ENCODE measurements at places on chromosomes 7 and 10.

GRCh38 chr7:51165337-51165736 is 151.3 kb downstream of the COBL start:
- DNase-seq, result no peak

DNA sequence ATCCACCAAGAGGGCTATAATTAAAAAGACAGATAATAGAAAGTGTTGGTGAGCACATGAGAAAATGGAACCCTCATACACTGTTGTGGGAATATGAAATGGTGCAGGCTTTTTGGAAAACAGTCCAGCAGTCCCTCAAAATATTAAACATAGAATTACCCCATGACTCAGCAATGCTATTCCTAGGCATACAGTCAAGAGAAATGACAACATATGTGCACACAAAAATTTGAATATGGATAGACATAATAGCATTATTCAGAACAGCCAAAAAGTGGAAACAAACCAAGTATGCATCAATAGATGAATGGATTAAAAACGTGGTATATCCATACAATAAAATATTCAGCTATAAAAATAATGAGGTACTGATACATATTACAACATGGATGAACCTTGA is 64.5 kb upstream of the GDF10 start:
- no peak for DNase-seq

DNA sequence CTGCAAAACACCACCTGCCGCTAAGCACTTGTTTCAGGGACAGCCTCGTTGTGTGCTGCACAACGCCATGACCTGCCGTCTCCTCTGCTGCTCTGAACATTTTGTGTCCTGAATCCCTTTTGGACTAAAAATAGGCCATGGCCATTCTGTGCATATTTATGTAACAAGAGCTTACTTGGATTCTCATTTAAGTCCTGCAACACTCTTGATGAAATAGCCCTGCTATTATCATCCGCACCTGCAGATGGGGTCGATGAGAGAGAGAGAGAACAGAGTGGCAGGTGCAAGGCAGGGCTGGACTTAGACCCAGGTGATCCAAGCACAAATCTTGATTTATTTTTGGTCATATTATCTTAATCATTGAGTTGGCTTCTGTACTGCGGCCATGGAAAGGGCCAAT is 121.2 kb upstream of the PRKCQ start:
- DNase-seq, result no peak

GRCh38 chr10:79163666-79163975 is 94.9 kb downstream of the ZMIZ1 start:
- no peak for DNase-seq

GRCh38 chr7:140674899-140675701 is 2.4 kb downstream of the ADCK2 start:
- DNase-seq, result peak; percentile 64

DNA sequence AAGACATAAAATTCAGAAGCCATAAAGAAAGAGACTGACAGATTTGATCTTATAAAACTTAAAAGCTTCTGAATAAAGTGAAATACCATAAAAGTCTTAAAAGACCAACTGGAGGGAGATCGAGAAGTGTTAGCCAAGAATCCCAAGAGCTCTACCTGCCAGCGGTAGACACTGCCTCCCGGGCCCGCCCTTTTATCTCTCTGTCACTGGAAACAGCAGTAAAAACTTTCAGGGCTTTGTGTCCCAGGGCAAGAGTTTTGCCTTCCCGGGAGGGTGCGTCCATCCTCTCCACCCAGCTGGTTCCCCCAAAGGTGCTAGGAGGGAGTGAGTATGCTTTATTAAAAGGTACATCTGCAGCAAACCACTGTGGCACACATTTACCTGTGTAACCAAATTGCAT is 5.8 kb downstream of the PLA2G12B start:
- DNase-seq, result no peak

DNA sequence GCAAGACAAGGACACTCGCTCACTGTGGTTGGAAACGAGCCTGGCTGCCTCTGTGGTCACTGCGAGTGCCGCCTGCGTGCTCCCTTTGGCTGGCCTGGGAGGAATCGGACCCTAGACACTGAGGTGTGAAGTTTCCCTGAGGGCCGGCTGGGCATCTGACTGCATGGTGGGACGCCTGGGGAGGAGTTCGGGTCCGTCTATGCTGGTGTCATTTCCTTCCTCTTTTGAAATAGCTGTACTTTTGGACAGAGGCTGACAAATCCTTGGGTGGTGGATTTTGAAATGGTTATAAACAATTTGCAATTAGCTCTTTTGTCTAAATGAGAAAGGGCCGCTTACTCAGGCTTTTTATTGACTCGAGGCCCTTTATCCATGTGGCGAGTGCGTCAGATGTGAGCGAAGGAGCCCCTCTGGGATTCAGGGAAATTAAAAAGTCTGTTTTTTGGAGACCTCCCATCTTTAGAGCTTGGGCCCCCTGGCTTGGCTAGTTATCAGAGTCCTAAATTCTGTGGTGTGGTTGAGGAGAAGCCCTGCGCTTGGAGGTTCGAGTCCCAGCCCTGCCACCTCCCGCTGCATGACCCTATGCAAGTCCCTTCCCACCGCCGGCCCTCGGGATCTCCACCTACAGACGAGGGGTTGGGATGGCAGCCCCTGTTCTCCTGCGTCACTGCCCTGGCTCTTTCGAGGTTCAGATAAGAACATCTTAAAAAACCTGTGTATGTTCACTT is 147.1 kb downstream of the RGS10 start:
- peak; percentile 82 for DNase-seq

DNA sequence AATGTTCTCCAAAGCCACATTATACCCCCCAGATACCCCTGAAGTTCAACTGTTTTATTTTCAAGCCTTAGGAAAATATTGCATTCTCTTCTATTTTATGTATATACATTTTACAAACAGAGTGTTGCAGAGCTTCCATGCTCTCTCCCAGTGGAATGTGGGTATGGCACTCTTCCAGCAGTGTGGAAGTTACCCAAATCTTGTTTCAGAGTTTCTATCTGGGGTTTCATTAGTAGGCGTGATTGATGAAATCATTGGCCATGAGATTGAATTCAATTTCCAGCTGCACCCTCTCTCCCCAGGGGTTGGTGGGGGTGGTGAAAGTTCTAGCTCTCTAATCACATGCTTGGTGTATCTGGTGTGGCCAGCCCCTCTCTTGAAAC is 350.4 kb downstream of the RPS24 start:
- DNase-seq, result no peak

GRCh38 chr7:76333511-76334101 is 25.2 kb downstream of the YWHAG start:
- no peak for DNase-seq

DNA sequence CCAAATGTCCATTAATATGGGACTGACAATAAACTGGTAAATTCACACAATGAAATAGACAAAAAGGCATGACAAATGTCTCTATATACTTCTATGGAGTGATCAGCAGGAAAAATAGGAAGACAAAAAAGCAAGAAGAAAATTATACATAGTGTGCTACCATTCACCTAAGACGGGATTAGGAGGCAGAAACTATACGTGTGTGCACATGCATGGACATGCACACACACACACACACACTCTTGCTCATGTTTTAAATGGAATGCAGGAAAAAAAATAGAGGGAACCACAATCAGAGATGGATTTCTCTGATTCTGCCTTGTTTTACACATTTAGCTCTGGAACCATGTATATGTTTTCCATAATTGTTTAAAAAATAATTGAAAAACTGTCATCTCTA is 119.0 kb downstream of the ZFAND4 start:
- no peak for DNase-seq

DNA sequence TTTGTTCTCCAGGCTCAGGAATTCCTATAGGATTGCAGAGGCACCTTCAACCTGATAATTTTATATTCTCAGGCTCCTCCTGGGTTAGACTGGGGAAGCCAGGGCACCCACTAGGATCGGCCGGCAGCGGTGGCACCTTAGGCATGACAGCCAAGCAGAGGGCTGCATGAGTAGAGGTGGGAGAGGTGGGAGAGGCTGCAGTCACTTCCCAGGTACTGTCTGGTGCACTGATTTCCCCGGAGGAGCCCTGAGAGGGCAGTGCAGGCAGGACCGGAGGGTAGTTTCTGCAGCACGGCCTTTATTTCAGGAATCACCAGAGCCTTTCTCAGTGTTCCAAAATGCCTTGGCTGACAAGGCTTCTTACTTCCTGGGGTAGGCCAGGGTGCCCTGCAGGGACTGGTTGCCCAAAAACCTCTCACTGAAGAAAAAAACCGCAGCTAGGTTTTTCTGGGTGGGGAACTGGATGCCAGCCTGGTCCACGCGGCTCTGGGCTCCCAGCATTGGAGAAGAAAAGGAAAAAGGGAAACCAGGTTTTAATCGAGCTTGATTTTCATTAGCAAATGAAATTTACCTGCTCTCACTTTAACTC is 3.6 kb upstream of the HOXA13 start:
- no peak for DNase-seq

GRCh38 chr7:14209896-14210484 is 220.5 kb upstream of the ETV1 start:
- no peak for DNase-seq

DNA sequence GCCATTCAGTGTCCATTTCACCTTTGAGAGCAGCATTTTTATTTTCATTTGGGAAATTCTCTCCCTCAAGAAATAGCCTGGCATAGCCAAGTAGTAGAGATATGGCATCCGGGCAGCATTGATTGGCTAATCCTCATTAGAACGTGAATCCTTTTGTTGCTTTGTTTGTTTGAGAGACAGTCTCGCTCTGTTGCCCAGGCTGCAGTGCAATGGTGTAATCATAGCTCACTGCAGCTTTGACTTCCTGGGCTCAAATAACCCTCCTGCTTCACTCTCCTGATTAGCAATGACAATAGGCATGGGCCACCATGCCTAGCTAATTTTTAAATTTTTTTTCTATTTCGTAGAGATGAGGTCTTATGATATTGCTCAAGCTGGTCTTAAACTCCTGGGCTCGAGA is 1174.9 kb upstream of the AUTS2 start:
- DNase-seq, result no peak

DNA sequence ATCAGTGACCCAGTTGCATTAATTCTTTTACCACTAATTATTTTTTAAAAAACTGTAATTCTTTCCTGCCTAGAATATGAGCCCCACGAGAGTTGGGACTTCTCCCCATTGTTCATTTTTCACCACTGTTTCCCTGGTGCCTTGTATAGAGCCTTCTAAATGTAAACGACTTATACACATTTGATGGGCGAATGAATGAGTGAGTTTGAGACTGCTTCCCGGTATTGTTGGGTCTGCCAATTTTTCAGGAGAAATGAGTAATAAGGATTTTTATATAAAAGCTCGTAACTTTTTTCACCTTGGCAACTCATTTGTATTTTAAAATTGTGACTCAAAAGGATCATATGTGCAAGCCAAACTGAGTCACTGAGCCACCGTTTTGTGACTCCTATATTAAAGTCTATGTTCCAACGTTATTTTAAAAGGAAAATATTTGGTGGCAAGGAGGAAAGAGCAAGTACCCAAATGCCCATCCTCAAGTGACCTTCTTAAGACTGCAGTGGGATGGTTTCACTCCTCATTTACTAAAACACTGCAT is 621.3 kb downstream of the KCNMA1 start:
- no peak for DNase-seq
